ENCODE measurements at places on chromosomes 7 and 10. TPM values are rescaled to one million over a fixed set of nuclear protein-coding genes. Genes with fewer than 3 reads are reported as not detected.
A peak's percentile ranks its signal among the peaks of the same experiment; 100 is the strongest.

OR9A2 gene
- not detected for total RNA-seq

HOXA5 gene
- total RNA-seq = 5.6 TPM

C10orf105 gene
- under 0.01 TPM for total RNA-seq

DNA sequence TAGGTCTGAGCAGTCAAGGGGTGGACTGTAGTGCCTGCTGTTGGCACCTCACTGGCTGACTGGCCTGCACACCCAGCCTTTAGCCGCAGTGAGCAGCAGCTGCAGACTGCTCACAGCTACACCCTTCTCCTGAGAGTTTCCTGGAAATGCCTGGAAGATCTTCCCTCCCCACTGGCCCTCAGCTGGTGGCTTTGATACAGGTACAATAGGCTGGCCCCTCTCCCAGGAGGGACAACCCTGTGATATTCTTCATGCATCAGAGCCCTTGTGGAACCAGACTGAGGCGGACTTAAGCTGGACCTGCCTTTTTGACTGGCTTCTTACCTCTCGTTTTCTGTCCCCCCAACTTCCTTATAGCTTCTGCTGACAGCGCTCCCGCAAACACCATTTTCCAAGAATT is 6.4 kb downstream of the GCK start:
- DNase-seq = no peak

- no peak for DNase-seq
Observed at GRCh38 chr10:81950358-81950757, 75.4 kb downstream of the NRG3 start.

- no peak for DNase-seq
Observed at GRCh38 chr7:158428131-158428836, 159.3 kb downstream of the PTPRN2 start.

DNA sequence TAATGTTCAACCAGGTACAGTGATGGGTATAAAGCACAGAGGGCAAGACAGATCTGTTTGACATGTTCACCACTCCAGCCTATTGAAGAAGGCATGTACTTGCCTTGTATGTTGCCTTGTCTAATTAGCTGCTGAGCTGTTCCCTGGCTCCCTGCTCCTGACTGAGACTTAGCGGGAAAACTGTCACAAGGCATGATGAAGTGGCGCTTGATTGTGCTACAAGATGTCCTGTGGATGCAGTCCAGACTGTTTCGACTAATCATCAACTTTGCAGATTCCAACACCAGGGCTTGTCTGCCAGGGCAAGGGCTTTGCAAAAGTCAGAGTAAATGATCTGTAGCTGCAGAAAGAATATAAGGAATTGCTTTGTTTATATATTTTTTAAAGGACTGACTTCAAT is 136.2 kb upstream of the NRBF2 start:
- peak; percentile 1 for DNase-seq

- DNase-seq = no peak
Observed at GRCh38 chr10:35211390-35211789, 84.7 kb downstream of the CREM start.

DNA sequence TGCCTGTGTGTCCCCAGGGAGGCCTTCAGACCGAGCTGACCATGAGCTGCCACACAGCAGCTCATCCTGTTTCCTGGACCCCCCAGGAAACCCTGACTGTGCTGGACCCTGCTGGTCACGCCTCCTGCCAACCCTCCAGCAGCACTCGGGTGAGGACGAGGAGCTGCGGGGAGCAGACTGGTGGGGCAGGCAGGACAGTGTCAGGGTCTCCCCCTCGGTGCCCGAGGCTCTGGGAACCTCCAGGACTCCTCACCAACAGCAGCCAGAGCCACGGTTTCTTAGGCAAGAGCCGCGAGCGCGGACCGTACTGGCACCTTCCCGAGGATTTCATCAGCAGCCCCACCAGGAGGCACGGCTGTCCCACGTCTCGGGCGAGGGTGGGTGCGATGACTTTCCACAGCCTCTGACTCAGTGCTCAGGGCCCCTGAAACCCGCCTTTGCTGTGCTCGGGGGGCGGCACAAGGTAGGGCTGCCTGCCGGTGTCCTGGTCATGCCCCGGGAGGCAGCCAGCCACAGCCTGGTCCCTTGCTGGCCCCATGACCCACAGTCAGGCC is 186.9 kb downstream of the ELFN1 start:
- no peak for DNase-seq
